ENCODE measurements at places on chromosomes 5 and 9.

- no peak for DNase-seq
- H3K4me1 ChIP-seq = no peaks in the 10 kb centered on the region
- no peak overlapping the region for H3K4me3 ChIP-seq
- no peaks in the 10 kb centered on the region for H3K36me3 ChIP-seq
Observed at GRCh38 chr9:36996706-36997086, 37.4 kb downstream of the PAX5 start.

GRCh38 chr5:54520438-54520846, 2.9 kb downstream of the SNX18 start:
- H3K4me1 ChIP-seq = peaks cover 12% of the 10 kb centered on the region
- DNase-seq = no peak
- H3K36me3 ChIP-seq = peaks cover 6% of the 10 kb centered on the region
- no peaks in the 10 kb centered on the region for H3K27me3 ChIP-seq

DNA sequence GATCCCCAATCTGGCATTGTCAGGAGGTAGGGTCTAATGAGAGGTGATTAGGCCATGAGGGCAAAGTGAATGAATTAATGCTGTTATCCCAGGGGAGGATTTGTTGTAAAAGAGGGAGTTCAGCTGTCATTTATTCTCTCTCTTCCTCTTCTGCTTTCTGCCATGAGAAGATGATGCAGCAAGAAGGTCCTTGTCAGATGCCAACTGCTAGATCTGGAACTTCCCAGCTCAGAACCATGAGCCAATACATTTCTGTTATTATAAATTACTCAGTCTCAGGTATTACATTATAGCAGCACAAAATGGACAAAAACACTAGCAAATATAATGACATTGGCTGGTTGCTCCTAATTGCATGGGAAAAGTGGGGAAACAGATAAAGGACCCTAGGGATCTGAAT, 15.6 kb upstream of the BICD2 start:
- no peak overlapping the region for H3K4me3 ChIP-seq
- no peak overlapping the region for H3K27ac ChIP-seq
- no peaks in the 10 kb centered on the region for H3K36me3 ChIP-seq

DNA sequence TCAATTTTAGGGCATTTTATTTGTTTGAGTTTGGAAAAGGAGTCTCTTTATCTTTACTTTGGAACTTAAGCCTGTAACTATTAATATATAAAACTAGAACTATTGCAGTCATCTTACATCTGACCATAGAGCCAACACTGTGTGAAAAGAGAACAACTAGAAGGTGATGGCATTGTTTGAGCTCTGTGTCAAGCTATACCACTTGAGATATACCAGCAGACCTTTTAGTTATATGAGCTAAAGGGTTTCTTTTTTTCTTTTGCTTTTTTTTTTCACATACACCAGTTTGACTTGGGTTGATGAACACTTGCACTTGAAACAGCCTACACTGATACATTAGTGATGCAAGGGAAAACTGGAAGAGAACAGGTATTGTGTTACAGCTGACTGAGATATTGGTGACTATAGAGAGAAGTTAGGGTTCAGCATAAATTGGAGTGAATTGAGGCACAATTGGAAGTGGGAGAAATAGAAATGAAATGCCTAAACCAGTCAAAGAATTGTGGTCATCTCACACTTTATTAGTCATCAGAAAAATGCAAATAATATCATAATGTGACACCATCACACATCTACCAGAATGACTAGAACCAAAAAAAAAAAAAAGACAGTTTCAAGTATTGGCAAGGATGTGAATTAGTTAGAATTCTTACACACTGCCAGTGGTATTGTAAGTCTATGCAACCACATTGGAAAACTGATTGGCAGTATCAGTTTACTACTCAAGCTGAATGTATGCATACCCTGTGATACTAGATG, 60.9 kb downstream of the ADRB2 start:
- H3K27me3 ChIP-seq = no peaks in the 10 kb centered on the region
- H3K4me3 ChIP-seq = no peak overlapping the region
- H3K4me1 ChIP-seq = no peaks in the 10 kb centered on the region
- no peak for DNase-seq

DNA sequence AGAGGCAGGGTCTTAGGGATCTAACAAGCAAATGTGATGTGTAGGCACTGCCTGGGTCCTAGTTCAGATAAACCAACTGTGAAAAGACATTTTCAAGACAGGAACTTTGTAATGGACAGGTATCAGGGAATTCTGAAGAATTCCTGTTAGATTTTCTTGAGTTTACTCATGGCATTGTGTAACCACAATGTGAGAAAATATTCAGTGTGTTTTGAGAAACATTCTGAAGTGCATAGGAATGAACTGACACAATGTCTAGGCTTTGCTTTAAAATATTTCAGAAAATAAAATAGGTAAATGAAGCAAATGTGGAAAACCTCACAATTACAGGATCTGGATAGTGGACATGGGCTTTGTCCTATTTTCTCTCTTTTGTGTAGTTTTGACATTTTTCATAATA, 15.2 kb upstream of the AFAP1L1 start:
- H3K36me3 ChIP-seq = no peaks in the 10 kb centered on the region
- DNase-seq = no peak
- no peaks in the 10 kb centered on the region for H3K4me1 ChIP-seq
- no peaks in the 10 kb centered on the region for H3K27me3 ChIP-seq
- H3K4me3 ChIP-seq = no peak overlapping the region

- H3K4me3 ChIP-seq = no peak overlapping the region
- no peaks in the 10 kb centered on the region for H3K36me3 ChIP-seq
- DNase-seq = no peak
- no peaks in the 10 kb centered on the region for H3K4me1 ChIP-seq
Observed at GRCh38 chr9:128409978-128410377, 10.7 kb upstream of the CERCAM start.

GRCh38 chr9:95486318-95486717, 30.5 kb downstream of the PTCH1 start:
- no peaks in the 10 kb centered on the region for H3K27me3 ChIP-seq
- H3K4me3 ChIP-seq = no peak overlapping the region
- peaks cover 3% of the 10 kb centered on the region for H3K36me3 ChIP-seq
- peaks cover 6% of the 10 kb centered on the region for H3K4me1 ChIP-seq
- no peak overlapping the region for H3K27ac ChIP-seq

- DNase-seq = no peak
- H3K36me3 ChIP-seq = no peaks in the 10 kb centered on the region
- H3K27ac ChIP-seq = no peak overlapping the region
- no peak overlapping the region for H3K4me3 ChIP-seq
- 0 out of 2 replicates have a peak, but pooled peaks cover 6% of the 10 kb centered on the region for H3K27me3 ChIP-seq
Observed at GRCh38 chr5:40268088-40268487, 411.6 kb upstream of the PTGER4 start.

DNA sequence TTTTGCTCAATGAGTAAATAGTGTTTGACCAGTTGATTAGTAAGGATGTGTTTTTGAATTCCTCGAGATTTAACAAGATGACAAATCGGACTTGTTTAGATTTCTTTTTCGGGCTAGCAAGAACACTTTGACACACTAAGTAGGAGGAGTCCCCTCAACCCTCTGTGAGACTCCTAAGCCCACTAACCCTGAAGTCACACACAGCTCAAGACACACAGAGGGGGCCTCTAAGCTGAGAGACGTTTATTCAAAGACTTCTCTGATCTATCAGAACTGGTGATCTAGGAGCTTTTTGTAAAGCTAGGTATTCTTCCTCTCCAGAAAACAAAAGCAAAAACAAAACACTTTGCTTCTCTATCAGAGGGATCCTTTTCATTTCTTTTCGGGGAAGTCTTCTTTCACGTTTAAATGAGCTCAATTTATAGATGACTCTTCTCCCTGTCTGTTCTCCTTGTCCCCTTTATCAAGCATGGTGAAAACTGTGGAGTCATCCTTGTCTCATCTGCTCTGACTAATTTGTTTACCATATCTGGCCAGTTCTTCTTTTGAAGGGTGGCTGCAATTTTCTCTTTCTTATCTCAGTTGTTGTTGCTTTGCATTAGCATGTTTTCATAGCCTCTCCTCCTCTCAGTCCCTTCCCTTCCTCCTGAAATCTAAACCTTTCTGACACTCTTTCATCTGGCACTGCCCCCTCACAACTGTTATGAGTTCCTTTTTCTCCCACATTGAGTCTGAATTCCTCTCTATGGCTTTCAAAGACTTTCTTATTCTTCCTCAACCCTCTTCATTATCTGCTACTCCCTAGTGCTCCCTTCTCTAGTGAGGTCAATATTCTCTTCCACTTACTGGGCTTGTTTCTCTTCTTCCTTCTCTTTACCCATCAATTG, 68.5 kb upstream of the RAI14 start:
- H3K4me1 ChIP-seq = no peaks in the 10 kb centered on the region
- DNase-seq = no peak
- peak overlapping the region; percentile 3 for H3K4me3 ChIP-seq
- peak overlapping the region; percentile 48 for H3K27ac ChIP-seq
- H3K36me3 ChIP-seq = no peaks in the 10 kb centered on the region

- H3K4me1 ChIP-seq = no peaks in the 10 kb centered on the region
- H3K4me3 ChIP-seq = no peak overlapping the region
- no peak overlapping the region for H3K27ac ChIP-seq
Observed at GRCh38 chr9:85521371-85522197, 220.2 kb downstream of the AGTPBP1 start.

DNA sequence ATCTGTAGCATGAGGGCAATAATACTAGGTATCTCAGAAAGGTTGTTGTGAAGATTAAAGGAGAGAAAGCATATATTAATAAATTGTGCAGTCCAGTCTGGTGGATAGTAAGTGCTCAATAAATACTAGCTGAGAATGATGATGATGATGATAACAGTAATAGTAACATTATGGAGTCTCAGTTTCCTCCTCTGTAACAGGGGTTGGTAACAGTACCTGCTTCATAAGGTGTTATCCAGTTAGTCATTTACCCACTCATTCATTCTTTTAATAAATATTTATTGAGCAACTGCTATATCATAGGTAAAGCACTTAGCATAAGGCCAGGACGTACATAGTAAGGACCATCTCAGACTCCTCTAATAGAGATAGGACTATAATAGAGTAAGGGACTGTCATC, 7.6 kb downstream of the SLC6A7 start:
- H3K27ac ChIP-seq = no peak overlapping the region
- H3K4me1 ChIP-seq = no peaks in the 10 kb centered on the region
- H3K27me3 ChIP-seq = peaks cover under 1% of the 10 kb centered on the region
- H3K4me3 ChIP-seq = no peak overlapping the region
- DNase-seq = no peak

All from SK-N-SH (cell line).